ENCODE measurements at places on chromosomes 5 and 9. TPM values are rescaled to one million over a fixed set of nuclear protein-coding genes. Genes with fewer than 3 reads are reported as not detected.

Gene MSH3
- total RNA-seq, result 5.6 TPM

Gene FOXD4
- 0.44 TPM for total RNA-seq

Gene FOXD4L5
- total RNA-seq, result not detected

Gene PAEP
- 0.41 TPM for total RNA-seq

Gene IL5
- total RNA-seq, result not detected

Gene HACD4
- 1.2 TPM for total RNA-seq

Gene CCL27
- not detected for total RNA-seq

Gene DHFR
- total RNA-seq, result 51.1 TPM
